ENCODE measurements at places on chromosomes 12 and 14.

DNA sequence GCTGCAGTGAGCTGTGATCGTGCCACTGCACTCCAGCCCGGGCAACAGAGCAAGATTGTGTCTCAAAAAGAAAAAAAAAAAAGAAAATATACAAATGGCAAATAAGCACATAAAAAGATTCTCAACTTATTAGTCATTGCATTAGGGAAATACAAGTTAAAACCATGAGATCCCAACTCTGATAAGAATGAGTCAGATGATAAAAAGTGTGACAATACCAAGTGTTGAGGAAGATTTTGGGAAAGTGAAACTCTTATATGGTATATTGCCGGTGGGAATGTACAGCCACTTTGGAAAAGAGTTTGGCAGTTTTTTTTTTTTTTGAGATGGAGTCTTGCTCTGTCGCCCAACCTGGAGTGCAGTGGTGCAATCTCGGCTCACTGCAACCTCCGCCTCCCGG is 7.6 kb upstream of the PRPF40B start:
- no peak for DNase-seq

GRCh38 chr12:33047666-33048065 is 151.1 kb upstream of the PKP2 start:
- no peak for DNase-seq

DNA sequence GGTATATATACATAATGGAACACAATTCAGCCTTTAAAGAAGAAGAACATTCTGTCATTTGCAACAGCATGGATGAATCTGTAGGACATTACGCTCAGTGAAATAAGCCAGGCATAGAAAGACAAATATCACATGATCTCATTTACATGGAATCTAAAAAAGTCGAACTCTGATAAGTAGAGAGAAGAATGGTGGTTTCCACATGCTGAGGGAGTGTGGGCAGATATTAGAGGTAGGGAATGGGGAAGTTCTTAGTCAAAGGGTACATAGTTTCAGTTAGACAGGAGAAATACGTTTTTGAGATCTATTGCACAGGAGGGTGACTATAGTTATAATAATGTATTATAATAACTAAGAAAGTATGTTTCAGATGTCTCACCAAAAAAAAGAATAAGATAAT is 71.4 kb downstream of the ADAMTS20 start:
- DNase-seq = no peak

GRCh38 chr12:9936591-9936990 is 4.4 kb upstream of the CLEC2A start:
- no peak for DNase-seq

GRCh38 chr12:92010368-92010767 is 135.3 kb downstream of the BTG1 start:
- DNase-seq = no peak

DNA sequence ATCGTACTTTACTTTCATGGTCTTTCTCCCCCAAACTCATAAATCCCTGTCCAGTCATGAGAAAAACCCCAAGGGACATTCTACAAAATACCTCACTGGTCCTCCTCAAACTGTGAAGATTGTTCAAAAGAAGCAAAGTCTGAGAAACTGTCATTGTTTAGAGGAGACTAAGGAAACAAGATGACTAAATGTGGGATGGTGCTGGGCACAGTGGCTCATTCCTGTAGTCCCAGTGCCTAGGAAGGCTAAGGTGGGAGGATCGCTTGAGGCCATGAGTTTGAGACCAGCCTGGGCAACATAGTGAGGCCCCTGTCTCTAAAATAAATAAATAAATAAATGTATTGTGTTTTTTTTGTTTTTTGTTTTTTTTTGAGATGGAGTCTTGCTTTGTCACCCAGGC is 74.2 kb upstream of the SCAF11 start:
- no peak for DNase-seq

DNA sequence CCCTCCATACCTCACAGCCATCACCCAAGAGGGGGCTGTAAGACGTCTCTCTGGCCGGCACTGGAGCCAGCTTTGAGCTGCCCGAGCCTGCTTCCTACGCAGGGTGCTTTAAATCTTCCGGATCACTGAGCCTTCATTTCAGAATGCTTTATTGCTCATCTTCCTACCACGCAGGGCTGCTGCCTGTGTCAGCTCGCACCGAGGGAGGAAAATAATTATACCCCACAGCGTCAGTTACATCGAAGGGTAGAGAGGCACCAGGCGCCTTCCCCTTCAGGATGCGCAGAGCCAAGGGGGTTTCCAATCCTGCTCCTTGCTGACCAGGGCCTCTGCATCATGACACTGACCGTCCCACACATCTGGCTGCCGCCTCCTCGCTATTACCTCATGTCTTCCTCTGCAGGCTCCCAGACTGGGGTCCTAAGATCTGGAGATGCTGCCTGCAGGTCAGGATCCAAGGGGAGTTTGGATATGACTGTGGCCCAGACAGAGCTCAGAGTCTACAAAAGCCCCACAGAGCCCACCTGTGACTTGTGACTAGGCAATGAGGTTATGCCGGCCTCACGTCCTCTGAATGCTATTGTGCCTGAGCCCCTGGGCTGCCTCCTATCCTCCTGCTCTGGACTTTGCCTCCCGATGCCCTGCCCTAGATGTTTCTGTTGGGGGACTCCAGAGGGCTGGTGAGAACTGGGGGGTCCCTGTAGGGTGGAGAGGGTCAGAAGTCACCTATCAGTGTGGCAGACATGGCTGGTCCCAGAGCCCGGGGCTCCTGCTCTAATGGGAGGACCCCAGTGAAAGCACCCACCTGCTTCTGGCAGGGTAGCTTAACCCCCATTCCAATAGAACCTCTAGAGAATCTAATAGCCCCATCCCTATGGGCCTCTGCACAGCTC is 220.3 kb upstream of the RTL1 start:
- DNase-seq = no peak

- no peak for DNase-seq
Observed at GRCh38 chr12:4960030-4960429, 50.3 kb downstream of the KCNA1 start.

- no peak for DNase-seq
Observed at GRCh38 chr12:97983796-97984195, 521.2 kb downstream of the RMST start.

- DNase-seq = no peak
Observed at GRCh38 chr12:103523771-103524170, 28.0 kb upstream of the C12orf42 start.

DNA sequence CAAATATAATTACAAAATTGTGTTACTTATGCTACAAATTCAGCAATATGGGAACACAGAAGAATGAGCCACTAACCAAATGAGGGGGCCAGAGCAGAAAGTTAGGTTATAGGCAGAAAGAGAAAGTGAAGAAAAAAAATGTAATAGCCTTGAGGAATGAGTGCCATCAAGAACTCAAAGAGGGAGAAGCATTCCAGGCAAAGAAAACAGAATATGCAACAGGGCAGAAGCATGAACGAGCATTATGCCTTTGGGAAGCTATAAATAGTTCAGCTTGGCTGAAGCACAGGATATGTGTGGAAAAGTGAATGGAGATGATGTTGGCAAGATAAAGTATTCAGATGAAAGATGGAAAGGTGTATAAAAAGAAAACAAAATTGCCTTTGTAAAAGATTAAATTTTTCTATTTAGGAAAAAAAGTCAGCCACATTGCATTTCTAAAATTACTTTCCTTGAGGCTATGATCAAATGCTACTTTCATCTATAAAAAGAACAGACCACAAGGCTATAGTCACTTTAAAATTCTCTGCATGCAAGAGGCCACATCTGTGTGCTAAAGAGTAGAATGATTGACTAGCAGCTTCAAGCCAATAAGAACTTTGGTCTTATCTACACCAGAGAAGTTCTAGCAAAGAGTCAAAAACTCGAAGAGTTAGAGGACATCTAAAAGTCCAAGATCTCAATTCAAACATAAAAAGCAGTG is 193.6 kb upstream of the GARIN6 start:
- DNase-seq = no peak

- DNase-seq = no peak
Observed at GRCh38 chr12:76226397-76226796, 121.8 kb downstream of the BBS10 start.

GRCh38 chr12:28787151-28787550 is 361.9 kb upstream of the FAR2 start:
- DNase-seq = no peak

- DNase-seq = no peak
Observed at GRCh38 chr12:21499765-21500164, 1.7 kb downstream of the RECQL start.

DNA sequence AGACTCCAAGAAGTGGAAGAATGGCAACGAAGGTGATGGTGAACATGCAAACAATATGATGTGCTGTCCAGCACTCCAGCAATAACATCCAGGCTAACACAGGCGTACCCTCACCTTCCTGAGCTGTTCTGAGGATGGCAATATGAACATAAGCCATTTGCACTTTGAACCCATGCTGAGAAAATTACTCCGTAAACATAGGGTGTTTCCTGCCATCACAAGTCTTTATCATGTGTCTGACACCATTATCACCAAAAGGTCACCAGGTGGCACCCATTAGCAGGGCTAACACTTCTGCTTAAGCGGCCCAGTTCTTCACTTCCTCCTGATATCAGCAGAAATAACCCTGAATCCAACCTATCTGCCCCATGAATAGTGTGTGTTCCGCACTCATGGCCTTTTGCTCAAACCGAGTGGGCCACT is 482.8 kb downstream of the MED13L start:
- DNase-seq = no peak

GRCh38 chr14:84622357-84622756 is 907.6 kb upstream of the FLRT2 start:
- DNase-seq = no peak

DNA sequence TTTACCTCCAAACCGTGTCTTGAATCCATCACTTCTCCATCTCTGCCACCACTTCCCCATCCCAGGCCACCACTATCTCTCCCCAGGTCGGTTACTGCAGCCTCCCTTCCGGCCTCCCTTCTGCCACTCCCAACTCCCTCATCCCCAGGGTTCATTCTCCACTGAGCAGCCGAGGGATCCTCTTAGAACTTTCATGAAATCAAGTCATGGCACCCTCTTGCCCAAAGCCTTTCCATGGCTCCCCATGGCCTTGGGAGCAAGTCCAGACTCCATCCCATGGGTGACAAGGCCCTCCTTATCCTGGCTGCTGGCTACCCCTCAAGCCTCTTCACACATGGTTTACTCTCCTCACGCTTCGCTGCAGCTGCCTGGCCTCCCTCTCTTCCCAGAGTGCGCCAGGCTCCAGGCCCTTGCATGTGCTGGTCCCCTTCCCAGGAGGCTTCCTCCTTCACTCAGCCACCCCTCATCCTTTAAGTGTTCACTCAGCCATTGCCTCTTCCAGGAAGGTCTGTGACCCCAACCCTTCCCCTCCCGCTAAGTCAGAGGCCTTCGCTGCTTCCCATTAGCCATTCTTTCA is 17.9 kb upstream of the SH2B3 start:
- DNase-seq = no peak

- DNase-seq = no peak
Observed at GRCh38 chr12:119375883-119376190, 41.3 kb downstream of the CCDC60 start.

DNA sequence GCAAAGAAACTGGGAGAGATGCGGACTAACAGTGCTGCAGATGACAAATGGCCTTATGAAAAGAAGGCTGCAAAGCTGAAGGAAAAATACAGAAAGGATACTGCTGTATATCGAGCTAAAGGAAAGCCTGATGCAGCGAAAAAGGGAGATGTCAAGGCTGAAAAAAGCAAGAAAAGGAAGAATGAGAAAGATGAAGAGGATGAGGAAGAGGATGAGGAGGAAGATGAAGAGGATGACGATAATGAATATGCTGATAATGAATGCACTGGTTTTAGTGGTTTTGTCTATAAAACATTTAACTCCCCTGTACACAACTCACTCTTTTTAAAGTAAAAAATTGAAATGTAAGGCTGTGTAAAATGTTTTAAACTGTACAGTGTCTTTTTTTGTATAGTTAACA is 13.2 kb upstream of the ARID4A start:
- DNase-seq = no peak

DNA sequence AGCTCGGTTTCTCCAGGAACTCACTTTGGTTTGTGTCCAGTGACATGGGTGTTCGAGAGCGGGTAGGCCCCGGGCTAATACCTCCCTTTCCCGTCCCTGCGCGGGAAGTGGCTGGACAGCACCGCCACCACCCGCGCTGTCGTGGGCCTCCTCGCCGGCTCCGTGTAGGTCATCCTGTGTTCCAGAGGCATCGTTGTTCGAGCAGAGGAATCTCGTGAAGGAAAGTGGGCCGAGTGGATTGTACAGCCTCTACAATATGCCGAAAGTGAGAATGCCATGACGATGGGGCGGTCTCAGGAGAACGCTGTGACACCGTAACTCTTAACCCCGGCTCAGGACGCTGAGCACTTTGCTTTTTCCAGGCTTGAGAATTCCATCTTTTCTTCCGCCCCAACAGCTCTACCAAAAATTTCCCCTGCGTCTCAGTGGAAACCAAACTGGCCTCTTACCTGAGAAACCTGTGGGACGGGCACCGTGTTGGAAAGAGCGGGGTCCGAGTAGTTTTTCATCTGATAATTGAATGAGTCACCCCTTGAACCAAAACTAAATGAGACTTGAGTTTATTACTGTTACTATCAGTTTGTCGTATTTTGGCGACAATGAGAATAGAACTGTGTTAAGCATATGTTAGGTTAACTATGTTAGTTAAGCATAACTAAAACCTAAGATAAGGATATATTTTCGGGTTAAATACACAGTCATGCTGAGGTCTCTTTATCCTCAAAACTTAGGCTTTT is 510 bp downstream of the EIF2S1 start:
- no peak for DNase-seq

DNA sequence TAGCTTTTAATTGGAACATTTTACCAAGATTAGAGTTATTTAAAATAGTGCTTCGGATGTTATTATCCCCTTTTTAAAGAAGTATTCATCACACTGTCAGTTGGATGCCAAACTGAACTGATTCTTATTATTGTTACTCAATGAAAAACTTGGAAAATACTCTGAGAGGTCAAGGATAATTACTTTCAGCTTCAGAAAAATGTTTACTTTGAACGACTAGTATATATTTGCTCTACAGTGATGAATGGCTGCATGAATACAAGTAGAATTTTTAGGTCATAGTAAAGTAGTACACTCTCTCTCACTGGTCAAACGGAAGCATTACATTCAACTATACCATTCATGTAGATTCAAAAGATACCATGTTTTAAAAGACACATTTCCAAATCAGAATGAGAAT is 269.2 kb downstream of the CCDC91 start:
- DNase-seq = no peak

DNA sequence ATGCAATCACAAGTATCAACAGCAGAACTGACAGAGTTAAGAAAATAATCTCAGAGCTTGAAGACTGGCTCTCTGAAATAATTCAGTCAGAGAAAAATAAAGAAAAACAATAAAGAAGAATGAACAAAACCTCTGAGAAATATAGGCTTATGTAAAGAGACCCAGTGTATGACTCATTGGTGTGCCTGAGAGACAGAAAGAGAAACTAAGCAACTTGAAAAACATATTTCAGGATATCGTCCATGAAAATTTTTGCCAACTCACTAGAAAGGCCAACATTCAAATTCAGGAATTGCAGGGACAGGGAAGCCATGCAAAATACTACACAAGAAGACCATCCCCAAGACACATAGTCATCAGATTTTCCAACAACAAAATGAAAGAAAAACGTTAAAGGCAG is 56.2 kb downstream of the APOBEC1 start:
- no peak for DNase-seq

All from kidney epithelial cell (primary cell).